ENCODE measurements at places on chromosomes 2 and 18. TPM values are rescaled to one million over a fixed set of nuclear protein-coding genes. Genes with fewer than 3 reads are reported as not detected.

DNA sequence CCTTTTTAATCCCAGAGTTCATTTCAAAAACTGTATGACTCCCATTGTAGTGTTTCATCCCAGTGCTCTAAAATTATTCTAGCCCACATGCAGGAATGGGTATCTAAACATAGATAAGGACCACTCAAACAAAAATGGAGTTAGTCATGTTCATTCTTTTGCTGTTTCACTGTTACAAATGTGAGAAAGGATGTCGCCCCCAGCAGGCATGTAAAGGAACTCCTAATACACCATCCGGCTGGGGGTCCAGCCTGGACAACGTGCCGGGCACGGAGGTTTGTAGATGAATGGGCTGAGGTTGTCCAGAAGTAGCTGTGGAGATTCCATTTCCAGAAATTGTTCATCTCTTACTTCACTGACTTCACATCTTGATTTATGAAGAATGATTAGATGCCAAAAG lies 101.9 kb upstream of the RAB12 start:
- DNase-seq: no peak

DNA sequence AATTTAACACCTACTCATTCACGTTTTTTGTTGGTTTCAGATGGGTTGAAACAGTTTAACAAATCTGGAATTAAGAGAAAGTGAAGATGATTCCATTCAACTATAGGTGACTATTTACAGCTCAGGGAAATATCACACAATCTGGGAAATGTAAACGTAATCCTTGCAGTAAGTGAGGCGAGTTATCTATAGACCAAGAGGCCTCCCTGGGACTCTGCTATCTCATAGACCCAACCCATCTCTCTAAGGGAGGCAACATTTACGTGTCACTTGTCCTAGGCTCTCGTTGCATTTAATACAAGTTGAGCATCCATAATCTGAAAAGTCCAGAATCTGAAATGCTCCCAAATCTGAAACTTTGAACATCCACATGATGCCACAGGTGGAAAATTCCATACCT lies 2.0 kb upstream of the MOB4 start:
- DNase-seq: no peak

GRCh38 chr2:130370490-130370889 lies 14.6 kb downstream of the PTPN18 start:
- DNase-seq: no peak

DNA sequence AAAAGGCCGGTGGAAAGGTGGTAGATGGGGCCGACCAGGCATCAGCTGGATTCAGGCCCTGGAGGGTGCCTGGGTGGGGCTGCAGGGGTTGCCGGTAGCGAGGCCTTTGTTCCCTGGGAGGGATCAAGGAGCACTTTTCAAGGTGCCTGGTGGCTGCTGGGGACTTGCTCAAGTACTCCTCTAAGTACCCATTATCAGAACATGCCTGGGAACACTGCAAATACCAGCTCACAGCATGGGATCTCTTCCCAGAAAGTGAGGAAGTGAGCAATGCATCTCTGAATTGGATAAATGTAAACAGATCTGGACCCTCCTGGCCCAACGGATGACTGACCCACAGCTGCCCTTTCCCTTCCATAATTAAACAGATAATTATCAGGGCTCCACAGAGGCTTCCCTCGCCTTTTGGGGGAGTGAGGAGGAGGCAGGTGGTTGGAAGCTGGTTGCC lies 210.5 kb downstream of the SH3RF3 start:
- no peak for DNase-seq

DNA sequence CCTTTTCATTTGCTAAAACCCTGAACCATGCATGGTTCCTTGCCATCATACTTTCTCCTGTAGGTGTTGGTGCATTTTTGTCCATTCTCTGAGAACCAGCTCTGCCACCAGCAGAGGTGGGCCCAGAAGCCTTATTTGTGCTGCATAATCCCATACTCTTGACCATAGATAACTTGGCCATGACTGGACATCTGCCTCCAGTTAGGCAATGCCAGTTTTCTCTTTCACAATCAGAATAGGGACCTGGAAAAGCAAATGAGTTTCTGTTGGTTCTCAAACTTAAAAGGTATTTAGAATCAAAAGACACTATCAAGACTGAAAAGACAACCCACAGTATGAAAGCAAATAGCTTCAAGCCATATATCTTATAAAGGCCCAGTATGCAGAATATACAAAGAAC lies 167.3 kb downstream of the MAIP1 start:
- DNase-seq: no peak

DNA sequence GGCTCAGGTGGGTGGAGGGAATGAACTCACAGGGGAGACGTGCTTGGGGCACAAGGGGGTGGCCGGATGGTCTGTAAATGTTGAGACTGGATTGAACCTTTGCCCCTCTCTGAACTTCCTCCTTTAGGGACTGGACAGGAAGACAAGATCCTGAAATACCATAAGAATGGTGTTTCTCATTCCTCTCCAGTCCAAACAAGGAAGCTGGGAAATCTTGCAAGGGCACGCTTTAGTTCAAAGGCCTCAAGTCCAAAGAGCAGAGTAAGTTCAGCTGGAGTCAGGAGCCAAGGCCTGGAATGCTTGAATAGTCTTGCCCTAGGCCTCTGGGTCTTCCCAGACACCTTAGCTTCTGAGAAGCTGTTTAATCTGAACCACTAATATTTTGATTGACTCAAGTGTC lies 52.4 kb upstream of the SIX3 start:
- DNase-seq: no peak

DNA sequence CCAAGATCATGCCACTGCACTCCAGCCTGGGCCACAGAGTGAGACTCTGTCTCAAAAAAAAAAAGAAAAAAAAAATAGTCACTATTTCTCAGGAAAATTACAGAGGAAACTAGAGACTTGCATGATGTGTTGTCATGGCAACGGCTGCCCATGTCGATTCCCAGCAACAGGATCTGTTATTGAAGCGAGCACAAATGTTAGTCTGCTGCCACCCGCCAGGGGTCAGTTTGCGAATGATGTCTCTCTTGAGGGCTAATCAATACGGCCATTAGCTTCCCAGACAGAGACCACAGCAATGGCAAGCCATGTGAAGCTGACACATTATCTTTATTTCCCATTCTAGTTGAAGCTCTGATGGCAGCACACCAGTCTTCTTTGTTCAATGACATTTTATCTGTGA lies 32.4 kb upstream of the ACYP2 start:
- no peak for DNase-seq

DNA sequence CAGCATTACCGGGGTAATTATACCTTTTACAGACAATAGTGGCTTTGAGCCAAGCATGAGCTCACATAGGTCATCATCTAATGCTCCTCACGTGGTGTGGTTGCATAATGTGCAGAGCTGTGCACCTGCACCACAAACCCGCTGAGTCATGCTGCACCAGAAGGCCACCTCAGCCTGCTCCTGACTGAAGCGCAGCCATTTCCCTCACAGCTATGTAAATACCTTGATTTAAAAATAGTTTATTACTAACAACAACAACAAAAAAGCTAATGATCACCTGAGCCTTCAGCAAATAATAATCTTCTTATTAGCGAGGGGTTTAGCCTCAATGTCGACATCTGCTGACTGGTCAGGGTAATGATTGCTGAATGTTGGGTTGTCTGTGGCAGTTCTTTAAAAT lies 238.8 kb downstream of the MBD5 start:
- DNase-seq: no peak

DNA sequence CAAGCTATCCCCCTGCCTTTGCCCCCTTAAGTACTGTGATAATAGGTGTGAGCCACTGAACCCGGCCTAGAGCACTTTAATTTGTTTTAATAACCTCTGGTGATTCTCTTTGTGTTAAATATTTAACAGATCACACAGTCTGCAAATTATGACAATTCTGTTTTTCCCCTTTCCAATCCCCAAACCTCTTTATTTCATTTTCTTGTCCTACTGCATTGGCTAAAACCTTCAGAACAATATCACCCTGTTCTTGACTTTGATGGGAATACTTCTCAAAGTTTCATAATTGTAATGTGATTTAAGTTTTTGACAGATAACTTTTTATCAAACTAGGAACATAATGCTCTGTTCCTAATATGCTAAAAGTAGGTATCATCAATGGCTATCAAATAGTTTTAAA lies 44.5 kb downstream of the USP37 start:
- DNase-seq: no peak

DNA sequence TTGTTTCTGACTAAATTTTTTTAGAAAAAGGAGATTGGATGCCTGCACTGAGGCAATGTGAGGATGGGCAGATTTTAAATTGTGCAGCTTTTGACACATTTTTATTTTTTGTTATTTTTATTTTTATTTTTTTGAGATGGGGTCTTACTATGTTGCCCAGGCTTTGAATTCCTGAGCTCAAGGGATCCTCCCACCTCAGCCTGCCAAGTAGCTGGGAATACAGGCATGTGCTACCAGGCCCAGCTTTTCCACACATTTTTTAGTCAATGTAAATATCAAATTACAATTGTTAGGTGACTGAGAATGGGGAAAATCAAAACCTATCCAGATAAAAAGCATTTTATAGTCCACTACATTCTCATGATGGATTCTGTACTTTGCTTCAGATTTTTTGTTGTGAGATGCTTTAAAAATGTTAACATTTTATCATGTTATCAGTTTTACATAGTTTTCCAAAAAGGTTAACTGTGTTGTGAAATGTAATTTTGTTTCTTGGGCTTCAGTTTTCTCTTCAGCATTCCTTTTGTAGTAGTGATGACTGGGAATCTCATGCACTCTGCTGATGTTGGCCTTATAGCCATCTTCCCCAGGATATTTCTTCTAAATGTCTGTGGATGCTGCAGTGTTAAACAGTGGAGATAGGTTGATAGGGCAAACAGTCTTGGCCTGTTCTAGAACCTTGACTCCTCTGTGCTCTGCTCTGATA lies 41.4 kb downstream of the PKP4 start:
- no peak for DNase-seq

GRCh38 chr2:115574667-115575066 lies 1132.2 kb downstream of the DPP10 start:
- DNase-seq: no peak

DNA sequence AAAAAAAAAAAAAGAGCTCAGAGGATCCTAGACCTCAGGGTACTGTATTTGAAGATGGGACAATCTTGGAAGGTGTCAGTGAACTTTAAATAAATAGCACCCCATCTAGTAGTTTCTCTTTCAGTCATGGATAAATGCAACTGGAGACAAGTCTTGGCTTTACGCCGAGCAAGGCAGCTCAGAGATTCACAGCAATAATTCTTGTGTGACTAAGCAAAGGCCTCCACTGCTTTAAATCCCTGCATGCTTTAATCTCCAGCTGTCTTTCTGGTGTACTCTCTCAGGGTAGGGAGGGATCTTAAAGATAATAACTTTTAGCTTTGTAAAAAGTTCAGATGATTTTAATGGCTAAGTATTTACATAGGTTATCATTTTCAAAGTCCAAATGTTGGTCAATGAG lies 36.3 kb downstream of the NRXN1 start:
- no peak for DNase-seq

DNA sequence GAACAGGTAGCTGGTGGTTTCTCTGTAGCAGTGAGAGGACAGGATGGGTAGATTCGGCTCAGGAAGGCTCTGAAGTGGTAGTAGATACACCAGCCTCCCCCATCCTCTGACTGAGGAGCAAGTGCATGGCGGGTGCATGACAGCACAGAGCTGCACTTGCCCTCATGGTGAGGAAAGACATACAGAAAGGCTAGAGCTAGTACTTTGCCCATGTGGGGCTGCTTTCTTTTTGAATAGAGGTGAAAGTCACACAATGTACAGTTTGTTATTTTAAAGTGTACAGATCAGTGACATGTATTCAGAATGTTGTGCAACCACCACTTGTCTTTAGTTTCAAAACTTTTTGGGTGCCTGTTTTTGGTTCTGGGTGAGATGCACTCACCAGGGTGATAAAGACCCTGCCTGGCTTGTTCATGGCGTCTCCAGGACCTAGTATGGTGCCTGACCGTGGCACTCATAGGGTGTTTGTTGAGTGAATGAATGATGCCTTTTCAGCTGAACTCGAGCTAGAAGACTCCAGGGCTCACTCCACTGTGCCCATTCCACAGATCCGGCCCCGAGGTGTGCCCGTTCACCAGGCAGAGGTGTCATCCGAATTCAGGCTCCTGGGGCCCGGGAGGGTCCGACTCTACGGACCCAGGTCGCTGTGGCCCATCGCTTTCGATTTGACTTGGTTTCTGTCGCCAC lies 421 bp upstream of the VAMP5 start:
- DNase-seq: no peak

GRCh38 chr18:80105369-80106167 lies 3.5 kb upstream of the ADNP2 start:
- DNase-seq: no peak

LBX2 gene
- 1.2 TPM for total RNA-seq

LBH gene
- 121 TPM for total RNA-seq

ABHD3 gene
- total RNA-seq: 4.8 TPM

BIN1 gene
- total RNA-seq: 77.3 TPM

ACMSD gene
- total RNA-seq: not detected

IL1R2 gene
- 6.6 TPM for total RNA-seq

NYAP2 gene
- total RNA-seq: not detected
